ENCODE measurements at places on chromosomes 3 and 15.

GRCh38 chr3:119604878-119605277 is 7.2 kb downstream of the PLA1A start:
- H3K36me3 ChIP-seq, result no peaks in the 10 kb centered on the region
- H3K4me1 ChIP-seq, result no peaks in the 10 kb centered on the region
- peaks cover 24% of the 10 kb centered on the region for H3K27me3 ChIP-seq
- no peak overlapping the region for H3K4me3 ChIP-seq
- no peak for DNase-seq

- DNase-seq, result no peak
- no peak overlapping the region for H3K27ac ChIP-seq
- H3K4me3 ChIP-seq, result no peak overlapping the region
Measured at GRCh38 chr15:34084086-34084485, 17.6 kb downstream of the EMC7 start.

DNA sequence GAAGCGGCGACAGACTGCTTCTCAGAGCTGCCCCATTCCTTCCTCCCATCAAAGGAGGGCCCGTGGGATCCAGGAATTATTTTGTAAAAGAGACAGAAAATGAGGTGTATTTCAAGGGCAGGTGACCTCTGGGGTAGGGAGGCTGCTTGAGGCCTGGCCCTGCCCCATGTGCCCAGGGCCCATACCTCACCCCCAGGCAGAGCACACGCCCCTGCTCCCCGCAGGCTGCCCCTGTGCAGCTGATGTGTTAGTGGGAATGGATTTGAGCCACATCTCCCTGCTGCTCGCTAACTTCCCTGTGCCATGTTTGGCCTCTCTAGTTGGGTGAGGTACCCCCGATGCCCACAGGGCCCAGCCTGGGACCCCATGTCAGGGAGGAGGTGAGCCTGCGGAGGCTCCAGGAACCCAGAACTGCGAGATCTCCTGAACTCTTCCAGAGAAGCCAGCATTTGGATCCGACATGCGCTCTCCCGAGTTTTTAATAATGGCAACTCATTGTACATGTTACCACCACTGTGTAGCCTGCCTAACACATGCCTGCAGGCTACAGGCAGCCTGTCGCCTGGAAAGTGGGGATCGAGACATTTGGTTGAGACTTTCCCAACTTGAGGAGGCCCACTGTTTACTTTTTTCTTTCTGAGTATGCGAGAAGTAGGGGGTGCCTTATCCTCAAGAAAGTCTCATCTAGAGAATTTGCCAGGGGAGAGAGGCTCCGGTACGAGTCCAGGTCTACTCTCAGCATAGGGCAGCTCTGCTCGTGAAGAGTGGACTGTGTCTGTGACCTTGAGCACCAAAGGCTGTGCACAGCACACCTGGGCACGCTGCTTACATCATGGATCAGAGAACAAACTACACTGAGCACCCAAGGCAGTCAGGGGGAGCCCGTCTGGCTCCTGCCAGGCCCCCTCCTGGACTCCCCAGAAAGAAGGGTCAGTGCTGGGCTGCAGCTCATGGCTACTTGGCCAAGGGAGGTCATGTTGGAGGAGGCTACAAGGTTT is 36.1 kb downstream of the PCSK6 start:
- no peaks in the 10 kb centered on the region for H3K36me3 ChIP-seq
- H3K4me1 ChIP-seq, result no peaks in the 10 kb centered on the region
- H3K27ac ChIP-seq, result no peak overlapping the region
- peaks cover 66% of the 10 kb centered on the region for H3K27me3 ChIP-seq

DNA sequence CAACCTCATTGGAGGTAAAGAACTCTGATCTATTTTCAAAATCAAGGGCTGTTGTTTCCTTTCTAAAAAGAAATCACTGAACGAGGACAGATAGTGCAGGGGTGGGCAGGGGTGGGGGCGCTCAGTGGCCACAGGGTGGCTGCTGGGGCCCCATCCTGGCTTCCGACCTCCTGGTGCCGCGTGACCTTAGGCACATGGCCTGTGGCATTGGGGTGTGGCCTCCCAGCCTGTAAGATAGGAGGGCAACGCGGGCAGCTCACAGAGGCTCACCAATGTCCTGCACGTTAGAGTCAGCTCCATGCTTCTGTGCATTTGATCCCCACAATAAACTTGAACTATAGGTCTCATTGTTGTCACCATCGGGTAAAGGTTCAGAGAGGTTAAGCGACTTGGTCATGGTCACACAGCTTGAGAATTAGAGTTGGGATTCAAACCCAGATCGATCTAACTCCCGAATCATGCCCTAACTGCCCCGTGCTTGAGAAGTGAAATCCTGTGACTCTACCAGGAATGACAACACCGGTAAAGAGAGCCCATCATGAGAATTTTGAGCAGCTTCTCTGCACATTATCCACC is 148.0 kb upstream of the SLC6A11 start:
- H3K4me3 ChIP-seq, result no peak overlapping the region
- H3K27me3 ChIP-seq, result peaks cover 17% of the 10 kb centered on the region
- no peak overlapping the region for H3K27ac ChIP-seq
- DNase-seq, result no peak
- H3K36me3 ChIP-seq, result no peaks in the 10 kb centered on the region

GRCh38 chr3:133995264-133995663 is 34.5 kb downstream of the SLCO2A1 start:
- H3K27me3 ChIP-seq, result peaks cover 29% of the 10 kb centered on the region
- no peak overlapping the region for H3K27ac ChIP-seq
- H3K36me3 ChIP-seq, result no peaks in the 10 kb centered on the region
- no peaks in the 10 kb centered on the region for H3K4me1 ChIP-seq
- H3K4me3 ChIP-seq, result no peak overlapping the region
